Fibroblast of upper back skin (primary cell): ENCODE measurements at places on chromosomes 16 and 17.

DNA sequence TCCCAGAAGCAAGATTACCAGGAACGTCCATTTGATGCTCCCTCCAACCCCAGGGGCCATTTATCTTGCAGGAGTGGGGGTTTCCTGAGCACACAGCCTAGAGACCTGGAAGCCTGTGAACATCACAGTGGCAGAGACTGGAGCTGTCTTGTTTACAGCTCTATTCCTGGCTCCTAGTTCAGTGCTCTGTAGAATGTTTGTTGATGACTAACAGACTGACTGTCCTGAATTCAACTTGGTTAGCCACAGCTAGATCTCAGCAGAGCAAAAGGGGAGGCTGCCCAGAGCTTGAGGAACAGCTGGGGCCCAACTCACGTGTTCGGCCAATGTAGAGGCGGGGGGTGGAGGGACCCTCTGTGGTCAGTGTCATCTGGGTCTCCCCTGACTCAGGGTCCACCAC lies 6.6 kb downstream of the ERN2 start:
- DNase-seq: no peak

DNA sequence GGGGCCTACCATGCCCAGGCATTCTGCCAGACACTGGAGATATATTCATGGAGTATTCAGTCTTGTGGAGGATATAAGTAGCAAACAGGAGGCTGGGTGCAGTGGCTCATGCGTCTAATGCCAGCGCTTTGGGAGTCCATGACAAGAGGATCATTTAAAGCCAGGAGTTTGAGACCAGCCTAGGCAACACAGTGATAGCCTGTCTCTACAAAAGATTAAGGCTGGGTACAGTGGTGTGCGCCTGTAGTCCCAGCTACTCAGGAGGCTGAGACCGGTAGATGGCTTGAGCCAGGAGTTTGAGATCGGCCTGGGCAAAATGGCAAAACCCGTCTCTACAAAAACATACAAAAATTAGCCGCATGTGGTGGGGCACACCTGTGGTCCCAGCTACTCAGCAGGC lies 37.7 kb upstream of the CDH3 start:
- DNase-seq: no peak

DNA sequence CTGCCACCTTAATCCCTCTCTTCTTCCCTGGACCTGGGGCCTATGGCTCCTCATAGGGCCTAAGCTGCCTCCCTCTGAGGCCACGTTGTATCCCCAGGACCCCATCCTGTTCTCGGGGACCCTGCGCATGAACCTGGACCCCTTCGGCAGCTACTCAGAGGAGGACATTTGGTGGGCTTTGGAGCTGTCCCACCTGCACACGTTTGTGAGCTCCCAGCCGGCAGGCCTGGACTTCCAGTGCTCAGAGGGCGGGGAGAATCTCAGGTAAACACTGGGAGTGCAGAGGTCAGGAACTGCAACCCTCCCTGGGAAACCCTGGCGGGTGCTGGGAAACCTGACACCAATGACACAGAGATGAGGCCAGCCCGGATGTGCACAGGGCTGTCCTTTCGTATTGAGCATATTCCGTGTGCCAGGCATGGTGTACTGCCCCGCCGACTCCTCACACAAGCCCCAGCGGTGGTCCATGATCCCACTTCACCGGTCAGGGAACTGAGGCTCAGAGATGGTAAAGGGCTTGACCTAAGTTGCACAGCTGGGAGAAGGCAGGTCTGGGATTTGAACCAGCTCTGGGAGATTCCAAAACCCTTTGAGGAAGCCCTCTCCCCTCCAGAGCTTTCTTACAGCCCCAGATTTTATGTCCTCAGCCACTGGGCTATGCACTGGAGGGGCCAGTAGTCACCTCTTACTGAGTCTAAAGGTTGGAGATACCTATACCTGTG lies 22.9 kb downstream of the ANKRD40 start:
- no peak for DNase-seq

GRCh38 chr16:1173788-1174451 lies 21.0 kb downstream of the CACNA1H start:
- DNase-seq: no peak
